ENCODE measurements at places on chromosomes 2 and 18.

DNA sequence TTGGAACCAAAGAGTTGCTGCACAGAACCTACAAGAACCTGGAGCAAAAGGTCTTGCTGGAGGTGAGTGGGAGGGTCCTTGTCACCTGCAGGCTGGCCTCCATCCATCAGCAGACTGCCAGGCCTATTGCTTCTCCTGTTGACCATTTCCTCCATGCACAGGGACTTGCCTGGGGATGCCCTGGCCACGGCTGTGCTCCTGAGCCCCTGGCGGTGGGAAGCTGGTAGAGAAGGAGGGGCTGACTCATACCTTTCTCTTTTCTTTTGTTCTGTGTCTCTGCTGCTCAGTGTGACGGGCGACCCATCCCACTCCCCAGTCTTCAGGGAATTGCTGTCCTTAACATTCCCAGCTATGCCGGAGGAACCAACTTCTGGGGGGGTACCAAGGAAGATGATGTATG, 102.6 kb downstream of the DGKD start:
- DNase-seq = no peak

GRCh38 chr2:75640621-75641121, 5.9 kb upstream of the MRPL19 start:
- DNase-seq = no peak

GRCh38 chr2:46151577-46151976, 145.6 kb upstream of the EPAS1 start:
- no peak for DNase-seq

GRCh38 chr2:164784376-164784775, 57.2 kb downstream of the COBLL1 start:
- no peak for DNase-seq

DNA sequence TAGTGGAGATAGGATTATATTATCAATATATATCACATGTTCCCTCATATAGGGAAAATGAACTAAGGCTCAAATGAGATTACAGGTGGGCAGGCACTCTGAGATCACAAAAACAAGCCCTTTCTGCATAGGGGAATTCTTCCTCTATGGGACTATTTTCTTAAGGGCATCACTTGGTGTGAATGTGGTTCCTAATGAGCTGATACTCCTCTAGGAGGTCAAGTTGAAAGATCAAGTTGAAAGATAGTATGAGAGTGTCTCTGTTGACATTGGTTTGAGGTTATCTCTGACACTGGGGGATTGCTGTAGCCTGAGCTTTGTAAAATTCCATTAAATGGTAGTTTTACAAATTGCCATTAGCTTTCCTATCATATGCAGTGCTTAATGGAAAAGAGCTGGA, 270.4 kb downstream of the PRKCE start:
- no peak for DNase-seq

DNA sequence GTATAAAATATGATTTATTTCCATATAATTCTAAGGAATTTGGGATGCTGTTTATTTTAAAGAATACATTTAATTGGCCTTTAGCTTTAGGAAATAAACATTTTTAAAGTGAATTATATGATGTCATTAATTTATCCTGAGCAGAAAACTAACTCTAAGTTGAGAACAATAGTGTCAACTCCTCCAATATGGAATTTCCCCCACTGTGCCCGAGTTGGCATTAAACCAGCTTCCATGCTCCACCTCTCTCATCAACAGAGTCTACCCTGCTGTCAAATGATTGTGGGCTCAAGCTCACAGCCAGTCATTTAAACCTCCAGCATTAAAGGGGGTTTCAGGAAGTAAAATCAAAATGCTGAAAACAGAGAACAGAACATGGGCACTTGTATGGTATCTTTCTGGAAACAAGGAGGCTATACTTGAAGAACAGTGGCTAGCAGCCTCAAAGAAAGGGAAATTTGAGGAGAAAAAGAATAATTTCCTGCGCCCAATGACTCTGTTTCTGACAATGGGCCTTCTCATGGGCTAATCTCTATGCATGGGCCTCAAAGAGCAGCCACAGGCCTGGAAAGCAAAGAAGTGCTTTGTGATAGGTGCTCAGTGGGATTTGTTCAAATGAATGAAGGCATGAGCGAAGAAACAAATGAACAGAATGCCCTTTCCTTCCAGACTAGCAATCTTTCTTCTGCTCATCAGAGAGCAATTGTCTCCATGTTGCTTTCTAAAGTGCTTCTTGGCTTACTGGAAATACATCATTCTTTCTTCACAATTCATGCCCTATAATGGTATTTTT, 252.8 kb downstream of the MTX2 start:
- no peak for DNase-seq

DNA sequence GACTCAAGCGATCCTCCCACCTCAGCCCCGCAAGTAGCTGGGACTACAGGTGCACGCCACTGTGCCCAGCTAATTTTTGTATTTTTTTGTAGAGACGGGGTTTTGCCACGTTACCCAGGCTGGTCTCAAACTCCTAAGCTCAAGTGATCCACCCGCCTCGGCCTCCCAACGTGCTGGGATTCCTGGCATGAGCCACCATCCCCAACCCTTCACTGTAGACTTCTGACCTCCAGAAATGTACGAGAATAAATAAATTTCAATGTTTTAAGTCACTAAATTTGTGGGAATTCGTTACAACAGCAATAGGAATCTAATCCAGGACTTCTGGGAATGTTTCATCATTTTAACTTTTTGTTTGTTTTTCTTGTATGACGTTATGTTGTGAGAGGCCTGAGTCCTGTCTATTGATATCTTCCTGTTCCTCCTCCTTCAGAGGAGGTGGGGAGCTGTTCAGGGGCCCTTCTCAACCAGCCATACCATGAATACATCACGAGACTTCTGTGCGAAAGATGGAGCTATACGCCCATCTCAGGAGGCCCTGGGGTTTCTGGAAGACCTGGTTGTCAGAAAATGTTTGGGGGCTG, 40.0 kb downstream of the TEX44 start:
- DNase-seq = no peak

DNA sequence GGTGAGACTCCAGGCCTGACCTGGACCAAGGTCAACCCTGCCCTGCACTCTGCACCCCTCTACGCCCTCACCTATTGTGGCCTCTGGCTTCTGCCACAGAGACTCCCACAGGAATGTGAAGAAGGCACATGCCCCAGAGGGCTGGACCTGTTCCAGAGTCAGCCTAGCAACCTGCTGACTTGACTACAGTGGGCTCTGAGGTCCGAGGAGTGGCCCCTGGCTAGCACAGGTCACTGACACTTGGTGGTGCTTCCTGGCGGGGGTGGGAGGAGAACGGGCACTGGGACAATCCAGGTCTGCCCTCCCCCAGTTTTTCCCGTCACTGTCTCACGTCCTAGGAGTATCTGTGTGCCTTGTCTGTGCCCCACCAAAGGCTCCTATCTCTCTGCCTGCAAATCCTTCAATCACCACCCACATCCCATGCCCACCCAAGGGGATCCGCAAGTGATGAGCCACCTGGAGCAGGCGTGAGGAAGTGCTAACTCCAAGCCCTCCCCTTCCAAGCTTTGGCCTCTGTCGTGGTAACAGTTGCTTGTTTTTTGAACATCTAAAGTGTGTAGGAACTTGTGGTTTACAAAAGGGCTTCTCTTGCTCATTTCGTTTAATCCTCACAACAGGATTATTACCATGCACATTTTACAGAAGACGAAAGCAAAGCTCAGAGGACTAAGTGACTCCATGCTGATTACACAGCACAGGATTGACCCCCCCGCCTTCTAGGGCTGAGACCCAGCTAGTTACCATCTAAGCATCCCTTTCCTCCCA, 86.2 kb downstream of the MCFD2 start:
- no peak for DNase-seq

- DNase-seq = no peak
Observed at GRCh38 chr2:28445448-28446258, 50.2 kb upstream of the PLB1 start.

DNA sequence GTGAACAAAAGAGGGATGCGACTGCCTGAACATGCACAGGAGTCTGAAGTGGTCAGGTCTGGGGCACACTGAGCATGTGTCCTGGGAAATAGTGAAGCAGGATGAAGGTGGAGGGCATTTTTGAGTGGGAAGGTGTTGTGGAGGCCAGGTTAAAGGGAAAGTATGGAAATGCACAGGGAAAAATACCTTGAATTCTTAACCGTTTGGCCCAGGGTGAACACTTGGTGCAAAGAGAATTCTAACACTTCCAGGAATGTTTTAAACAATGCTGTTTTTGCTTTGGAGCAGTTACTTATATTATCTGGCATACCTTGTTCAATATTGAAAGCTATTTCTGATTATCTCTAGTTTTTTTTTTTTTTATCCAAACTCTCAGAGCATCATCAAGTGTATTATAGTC, 623.5 kb downstream of the DCC start:
- DNase-seq = no peak

GRCh38 chr2:226155093-226155875, 644.3 kb downstream of the IRS1 start:
- no peak for DNase-seq

- DNase-seq = no peak
Observed at GRCh38 chr18:68448736-68449135, 266.2 kb downstream of the TMX3 start.

DNA sequence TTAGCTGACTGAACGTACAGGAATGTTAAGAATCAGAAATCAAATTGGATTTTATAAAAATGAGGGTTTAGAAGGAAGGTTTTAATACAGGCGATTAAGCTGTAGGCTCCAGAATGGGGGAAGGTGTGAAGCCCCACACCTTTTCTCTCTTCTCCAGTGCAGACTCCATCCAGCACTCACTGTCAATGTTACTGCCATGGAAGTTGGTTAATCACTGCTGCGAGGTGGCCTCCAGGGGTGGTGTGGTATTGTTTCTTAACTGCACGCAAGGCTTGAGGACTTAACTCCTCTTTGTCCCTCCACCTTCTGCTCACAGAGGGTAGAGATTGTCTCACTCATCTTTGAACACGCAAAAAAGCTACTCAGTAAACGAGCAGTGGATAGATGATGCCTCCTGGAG, 26.9 kb upstream of the YWHAQ start:
- DNase-seq = no peak

- no peak for DNase-seq
Observed at GRCh38 chr2:43265001-43265400, 38.6 kb upstream of the ZFP36L2 start.

DNA sequence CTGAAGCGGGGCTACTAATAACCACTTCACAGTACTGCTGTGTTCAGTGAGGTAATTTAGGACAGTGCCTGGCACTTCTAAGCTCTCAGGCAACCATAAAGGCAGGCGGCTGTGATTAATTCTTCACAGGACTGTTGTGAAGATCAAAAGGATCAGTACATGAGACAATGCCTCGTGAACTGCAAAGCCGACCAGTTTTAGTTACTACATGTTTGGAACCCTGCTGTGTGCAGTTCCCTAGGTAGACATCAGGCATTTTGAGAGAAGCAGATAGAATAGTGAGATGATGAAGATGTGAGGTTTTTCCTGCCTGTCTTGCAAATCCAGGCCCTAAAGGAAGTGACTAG, 19.1 kb downstream of the EFHD1 start:
- DNase-seq = no peak

GRCh38 chr2:120425014-120425413, 79.1 kb downstream of the INHBB start:
- no peak for DNase-seq

DNA sequence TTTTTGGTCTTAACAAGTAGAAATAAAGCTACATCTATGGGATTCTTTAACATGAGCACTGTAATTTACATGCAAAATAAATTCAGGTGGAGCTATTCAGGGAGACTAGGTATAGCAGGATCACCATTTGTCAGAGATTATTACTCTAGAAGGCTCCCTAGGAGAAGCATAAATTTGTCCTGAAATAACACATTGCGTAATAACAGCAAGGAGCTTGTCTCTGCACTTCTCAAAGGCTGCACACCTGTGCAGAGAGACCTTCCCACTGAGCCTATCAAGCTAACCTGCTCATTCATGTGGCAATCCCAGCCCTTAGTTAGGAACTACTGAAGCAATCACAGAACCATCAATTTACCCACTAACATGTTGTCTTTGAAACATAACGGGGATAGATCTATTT, 437.4 kb upstream of the MC4R start:
- DNase-seq = no peak

- DNase-seq = no peak
Observed at GRCh38 chr2:223196331-223196730, 144.3 kb downstream of the KCNE4 start.

DNA sequence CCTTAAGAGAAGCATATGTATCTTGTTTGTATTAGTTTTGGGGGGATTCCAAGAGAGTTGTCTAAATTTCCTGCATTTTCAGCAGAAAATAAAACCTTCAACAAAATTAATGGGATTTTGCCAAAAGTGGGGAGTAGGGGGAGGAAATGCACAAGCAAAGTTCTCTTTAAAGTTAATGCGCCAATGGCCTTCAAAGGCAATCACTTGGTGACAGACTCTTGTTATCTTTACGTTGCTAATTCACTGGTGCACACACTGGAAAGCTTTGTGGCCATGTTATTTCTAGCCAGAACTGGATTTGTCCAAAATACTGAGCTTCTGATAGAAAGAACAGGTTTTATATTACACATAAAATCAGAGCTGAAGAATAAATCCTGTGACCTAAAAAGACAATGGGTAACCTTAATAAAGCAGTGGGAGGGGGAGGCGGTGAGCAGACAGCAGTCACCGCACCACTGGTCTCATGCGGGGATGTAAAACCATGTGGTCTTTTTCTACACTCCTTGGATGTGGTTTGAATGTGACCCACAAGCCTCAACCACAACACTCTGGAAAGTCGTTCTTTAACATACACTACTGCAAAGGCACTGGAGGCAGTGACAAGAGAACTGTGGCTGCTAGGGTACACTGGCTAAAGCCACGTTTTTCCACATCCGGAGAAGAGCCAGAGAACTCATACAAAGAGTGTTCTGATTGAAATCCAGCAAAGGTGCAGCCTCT, 176.9 kb upstream of the SMAD7 start:
- no peak for DNase-seq

DNA sequence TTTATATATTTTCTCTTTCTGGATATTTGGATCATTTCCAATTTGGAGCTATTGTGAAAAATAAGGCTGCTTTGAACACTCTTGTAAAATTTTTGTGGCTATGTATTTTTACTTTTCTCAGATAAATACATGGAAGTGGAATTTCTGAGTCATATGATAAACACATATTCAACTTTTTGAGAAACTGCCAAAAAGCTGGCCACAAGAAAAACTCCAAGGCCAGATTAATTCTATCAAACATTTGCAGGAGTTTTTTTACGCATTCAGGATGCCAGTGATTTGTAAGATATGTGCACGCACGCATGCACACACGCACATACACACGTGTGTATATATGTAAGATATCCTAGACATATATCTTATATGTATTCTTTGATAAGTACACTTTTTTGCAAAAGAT, 477.5 kb upstream of the SPHKAP start:
- no peak for DNase-seq

- no peak for DNase-seq
Observed at GRCh38 chr2:165528691-165529090, 59.2 kb downstream of the CSRNP3 start.
